ENCODE measurements at places on chromosomes 16 and 17.

DNA sequence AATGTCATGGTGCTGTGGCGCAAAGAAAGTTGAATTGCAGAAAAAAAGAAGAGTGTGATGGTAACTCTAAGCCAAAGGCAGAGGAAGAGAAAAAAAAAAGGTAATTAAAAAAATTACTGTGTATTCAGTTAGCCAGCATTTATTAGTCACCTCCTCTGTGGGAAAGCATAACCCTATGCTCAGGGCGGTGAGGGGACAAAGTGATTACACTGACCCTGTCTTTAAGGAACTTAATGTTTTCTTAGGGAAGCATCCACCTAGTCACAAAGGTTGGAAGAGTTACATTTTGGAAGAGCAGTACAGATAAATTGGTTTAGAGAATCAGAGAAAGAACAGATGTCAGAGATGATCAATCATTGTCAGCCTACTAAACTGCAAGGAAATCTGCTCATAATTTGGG lies 410.3 kb downstream of the CDH11 start:
- DNase-seq: no peak

- no peak for DNase-seq
These were observed 219.4 kb upstream of the CIBAR2 start for GRCh38 chr16:85331688-85332087.

- no peak for DNase-seq
These were observed 43.8 kb downstream of the COPRS start for GRCh38 chr17:31815212-31815730.

DNA sequence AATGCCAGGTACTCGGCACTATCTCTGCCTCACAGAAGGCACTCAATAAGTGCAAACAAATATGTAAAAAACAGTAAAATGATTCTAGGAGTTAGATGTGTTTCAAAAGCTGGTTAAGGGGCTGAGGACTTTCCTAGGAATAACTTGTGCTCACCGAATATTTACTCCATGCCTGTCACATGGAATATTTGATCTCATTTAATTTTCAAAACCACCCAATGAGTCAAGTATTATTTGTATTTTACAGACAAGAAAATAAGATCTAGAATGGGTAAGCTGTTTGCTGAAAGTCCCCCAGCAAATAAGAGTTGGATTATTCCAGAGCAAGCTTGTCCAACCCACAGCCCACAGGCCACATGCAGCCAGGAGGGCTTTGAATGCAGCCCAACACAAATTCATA lies 34.6 kb upstream of the LYRM9 start:
- DNase-seq: no peak

- no peak for DNase-seq
These were observed 172.8 kb upstream of the PSMD7 start for GRCh38 chr16:74123826-74124225.

GRCh38 chr16:88568710-88569613 lies 1.2 kb upstream of the ZC3H18 start:
- no peak for DNase-seq

GRCh38 chr16:19578378-19578971 lies 23.0 kb downstream of the VPS35L start:
- no peak for DNase-seq

- no peak for DNase-seq
These were observed 609.9 kb upstream of the SALL1 start for GRCh38 chr16:51761001-51761400.

GRCh38 chr16:57732037-57732436 lies 3.5 kb upstream of the KATNB1 start:
- no peak for DNase-seq

- DNase-seq: no peak
These were observed 38.6 kb downstream of the AXIN2 start for GRCh38 chr17:65522751-65523404.

DNA sequence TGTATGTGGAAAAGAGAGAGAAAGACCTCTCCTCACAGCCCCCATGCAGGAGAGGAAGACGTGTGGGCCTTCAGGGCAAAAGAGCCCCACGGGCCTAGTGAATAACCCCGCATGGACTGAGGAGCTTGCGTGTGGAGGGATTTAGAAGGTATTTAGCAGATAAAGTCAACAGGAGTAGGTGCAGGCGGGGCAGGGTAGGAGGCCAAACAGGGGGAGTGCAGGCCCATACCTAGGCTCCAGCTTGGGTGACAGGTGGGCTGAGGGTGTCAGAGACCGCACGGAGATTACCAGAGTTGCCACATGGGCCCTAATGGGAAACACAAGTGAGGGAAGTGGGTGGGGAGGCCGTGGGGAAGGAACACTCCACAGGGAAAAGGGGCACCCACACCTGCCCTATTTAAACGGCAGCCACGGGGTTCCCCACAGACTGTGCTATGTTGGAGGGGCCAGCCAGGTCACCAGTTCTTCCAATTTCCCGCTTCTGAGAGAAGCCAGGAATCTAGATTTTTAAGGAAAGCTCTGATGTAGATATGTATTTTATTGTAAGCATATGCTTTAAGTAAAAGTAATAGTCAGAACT lies 8.2 kb upstream of the CNGB1 start:
- no peak for DNase-seq

- no peak for DNase-seq
These were observed 54.7 kb upstream of the PVALEF start for GRCh38 chr17:81110488-81111040.

GRCh38 chr17:30376621-30377452 lies 1.9 kb upstream of the CPD start:
- peak; percentile 86 for DNase-seq

DNA sequence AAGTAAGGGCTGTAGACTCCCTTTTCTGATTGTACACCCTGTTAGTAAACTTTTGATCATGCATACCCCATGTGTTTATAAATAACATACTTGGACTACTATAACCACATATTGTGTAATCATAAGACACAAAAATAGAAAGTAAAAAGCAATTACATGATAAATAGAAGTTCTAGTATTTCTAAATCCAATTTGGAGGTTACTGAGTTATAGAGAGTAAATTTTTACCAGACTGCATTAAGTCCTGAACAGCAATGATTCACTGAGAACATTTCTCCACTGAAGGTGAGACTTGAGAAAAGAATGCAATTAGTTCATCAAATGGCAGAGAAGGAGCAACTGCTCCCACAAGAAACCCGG lies 7.7 kb upstream of the TBKBP1 start:
- no peak for DNase-seq

DNA sequence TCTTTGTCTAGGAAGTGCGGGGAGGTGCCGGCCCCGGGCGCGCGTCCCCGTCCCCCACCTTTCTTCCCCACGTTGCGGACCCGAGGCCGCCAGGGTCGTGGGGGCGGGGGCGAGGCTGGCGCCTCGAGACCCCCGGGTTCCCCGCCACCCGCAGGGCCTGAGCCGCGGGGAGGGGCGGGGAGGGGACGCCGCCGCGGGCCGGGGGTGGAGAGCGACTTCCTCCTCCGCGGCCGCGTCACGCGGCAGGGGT lies 1.8 kb upstream of the ACTG1 start:
- no peak for DNase-seq

DNA sequence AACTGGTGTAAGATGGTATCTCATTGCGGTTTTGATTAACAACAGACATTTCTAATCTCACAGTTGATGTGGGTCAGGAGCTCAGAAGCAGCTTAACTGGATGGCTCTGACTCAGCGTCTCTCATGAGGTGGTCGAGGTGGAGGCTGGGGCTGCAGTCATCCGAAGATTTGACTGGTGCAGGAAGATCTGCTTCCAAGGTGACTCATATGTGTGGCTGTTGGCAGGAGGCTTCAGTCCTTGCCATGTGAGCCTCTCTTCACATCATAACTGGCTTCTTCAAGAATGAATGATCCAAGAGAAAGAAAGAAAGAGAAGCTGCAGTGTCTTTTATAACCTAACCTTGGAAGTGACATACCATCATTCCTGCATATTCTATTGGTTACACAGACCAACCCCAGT lies 376.1 kb downstream of the SEC14L1 start:
- DNase-seq: no peak

GRCh38 chr17:81026266-81027036 lies 8.5 kb upstream of the BAIAP2 start:
- no peak for DNase-seq

- DNase-seq: no peak
These were observed 42.0 kb upstream of the ZNF469 start for GRCh38 chr16:88340755-88341150.

DNA sequence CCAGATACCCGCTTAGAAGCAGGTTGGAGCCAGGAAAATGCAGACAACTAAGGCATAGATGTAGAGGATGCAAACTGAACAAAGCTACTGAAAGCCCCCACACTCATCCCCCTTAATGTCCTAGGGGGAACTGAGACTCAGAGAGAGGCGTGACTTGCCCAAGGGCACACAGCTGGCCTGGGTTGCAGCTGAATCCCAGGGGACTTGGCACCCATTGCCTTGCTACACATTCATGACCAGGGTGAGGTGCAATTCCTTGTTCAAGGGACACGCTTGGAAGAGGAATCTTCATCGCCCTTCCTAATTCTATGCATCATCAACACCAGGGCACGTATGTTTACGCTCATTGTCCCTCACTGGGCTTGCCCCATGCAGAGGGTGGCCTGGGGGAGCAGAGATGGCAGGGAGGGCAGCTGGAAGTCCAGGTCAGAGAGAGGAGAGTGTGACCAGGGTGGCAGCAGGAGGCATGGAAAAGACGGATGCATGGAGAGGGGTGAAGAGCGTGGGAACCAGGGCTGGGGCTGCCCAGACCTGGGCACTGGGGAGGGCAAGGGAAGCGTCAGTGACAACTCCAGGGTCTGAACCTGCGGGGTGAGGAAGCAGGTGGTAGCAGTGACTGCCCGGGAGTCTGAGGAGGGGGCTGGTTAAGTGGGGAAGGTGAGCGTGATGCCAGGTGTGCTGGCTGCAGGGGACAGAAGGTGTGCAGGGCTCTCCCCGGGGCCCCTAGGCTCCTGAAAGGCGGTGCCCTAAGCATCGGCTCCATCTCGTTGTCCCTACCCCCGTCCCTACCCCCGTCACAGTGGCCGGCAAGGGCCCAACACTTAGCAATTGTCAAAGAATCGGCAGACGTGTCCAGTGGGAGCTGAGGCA lies 267.1 kb upstream of the TNRC6C start:
- no peak for DNase-seq

DNA sequence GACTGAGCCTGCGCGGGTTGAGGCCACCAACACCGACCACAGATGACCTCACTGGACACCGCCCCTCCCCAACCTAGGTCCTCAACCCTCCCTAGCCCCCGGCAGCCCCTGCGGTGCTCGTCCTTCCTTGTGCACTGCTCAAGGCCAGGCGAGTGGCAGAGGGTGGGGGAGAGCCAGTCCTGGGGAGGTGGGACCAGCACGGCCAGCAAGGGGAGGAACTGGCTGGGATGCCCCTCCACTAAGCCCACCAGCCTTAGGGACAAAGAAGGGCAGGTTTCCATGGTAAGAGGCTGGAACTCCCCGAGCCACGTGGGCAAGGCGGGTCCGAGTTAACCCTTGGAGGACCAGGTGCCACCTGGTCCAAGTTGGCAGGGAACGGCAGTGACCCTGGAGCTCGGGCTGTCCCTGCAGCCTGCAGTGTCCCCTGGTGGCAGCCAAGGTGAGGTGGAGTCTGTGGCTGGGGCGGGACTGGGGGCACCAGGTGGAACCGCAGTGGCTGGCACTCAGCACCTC lies 9.2 kb downstream of the FSCN2 start:
- peak; percentile 53 for DNase-seq

DNA sequence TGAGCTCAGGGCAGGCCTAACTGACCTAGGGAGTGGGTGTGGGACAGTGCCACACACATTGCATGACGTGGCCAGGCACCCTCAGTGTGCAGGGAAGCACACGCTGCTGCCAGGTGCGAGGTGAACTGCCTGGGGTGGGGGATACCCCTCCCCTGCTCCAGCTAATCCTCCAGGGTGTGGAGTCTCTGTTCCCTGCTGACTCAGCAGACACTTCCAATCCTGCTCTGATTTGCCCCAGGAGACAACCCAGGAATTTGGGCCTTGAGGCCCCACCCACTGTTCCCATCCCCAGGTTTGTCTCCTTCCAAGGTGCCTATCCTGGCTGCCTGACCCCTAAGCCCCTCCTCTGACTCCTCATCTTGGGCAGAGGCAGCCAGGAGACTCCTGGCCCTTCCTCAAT lies 10.7 kb downstream of the DLX3 start:
- DNase-seq: no peak

DNA sequence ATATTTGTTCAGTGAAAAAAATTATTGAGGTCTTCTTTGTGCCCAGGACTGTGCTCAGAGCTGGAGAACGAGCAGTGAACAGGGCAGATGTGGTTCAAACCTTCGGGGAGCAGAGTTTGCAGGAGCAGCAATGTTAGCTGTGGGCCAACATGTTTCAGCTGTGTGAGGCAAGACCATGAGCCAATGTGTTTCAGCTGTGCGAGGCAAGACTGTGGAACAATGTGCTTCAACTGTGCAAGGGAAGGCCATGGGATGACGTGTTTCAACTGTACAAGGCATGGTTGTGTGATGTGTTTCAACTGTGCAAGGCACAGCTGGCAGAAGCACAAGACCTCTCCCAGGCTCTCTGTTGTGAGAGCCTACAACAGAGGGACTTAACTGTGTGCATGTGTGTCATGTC lies 35.2 kb upstream of the SDK2 start:
- DNase-seq: no peak

- no peak for DNase-seq
These were observed 3.4 kb downstream of the ANKRD40CL start for GRCh38 chr17:50763716-50764475.

GRCh38 chr16:56589141-56590039 lies at the start of gene MT3:
MT3 (plus strand) TSS chr16:56589528; CDS start chr16:56589591, 63 bp downstream.
- DNase-seq: no peak

GRCh38 chr16:3101018-3101840 lies 2.1 kb upstream of the ZSCAN10 start:
- DNase-seq: no peak

Measured in T47D (cell line).